HEK293T (cell line): ENCODE measurements at places on chromosomes 1 and 21.

GRCh38 chr1:158933621-158934020, 2.3 kb downstream of the PYHIN1 start:
- no peak for DNase-seq

- DNase-seq = no peak
Measured at GRCh38 chr1:15950302-15950701, 25.6 kb downstream of the ZBTB17 start.

DNA sequence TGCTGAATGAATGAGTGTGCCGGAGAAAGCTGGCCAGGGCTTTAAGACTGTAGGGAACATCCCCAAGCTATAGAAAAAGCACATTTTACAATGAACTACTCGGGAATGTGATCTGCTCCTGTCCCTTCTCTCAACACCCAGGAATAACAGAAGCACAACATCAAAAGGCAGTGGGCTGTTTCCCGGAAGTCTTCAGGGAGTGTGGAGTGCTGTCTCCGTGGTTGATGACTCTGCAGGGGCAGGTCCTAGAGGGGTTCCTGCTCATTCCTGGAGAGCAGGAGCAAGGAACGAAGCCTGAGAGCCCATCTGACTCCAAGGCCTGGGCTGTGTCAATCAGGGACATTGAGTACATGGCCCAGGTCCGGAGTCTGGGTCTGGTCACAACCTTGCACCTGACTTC, 4.9 kb upstream of the IL22RA1 start:
- DNase-seq = no peak

- no peak for DNase-seq
Measured at GRCh38 chr21:15692711-15693110, 37.1 kb upstream of the USP25 start.

DNA sequence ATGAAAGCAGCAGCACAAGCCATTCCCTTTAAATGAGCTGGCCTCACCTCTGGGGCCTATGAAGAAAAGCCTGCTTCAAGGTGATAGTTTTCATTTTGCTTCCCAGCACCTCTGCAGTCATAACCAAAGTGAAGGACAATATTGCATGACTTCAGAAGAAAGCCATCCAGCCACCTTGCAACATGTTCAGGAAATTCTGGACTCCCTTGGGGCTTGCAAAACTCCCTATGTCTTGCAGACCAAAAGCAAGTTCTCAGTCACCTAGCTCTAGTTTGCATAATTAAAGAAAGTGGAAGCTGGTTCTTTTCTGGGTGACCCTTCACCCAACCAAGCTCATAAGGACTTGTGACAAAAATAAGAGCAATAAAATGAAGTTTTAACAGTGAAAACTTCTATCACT, 87.6 kb downstream of the GFI1 start:
- no peak for DNase-seq

GRCh38 chr1:21491488-21492355, 17.5 kb upstream of the ALPL start:
- no peak for DNase-seq

GRCh38 chr1:152397474-152397873, 16.6 kb downstream of the CRNN start:
- DNase-seq = no peak

- no peak for DNase-seq
Measured at GRCh38 chr1:58809325-58810010, 25.6 kb upstream of the JUN start.

- peak; percentile 68 for DNase-seq
Measured at GRCh38 chr21:32306021-32306780, 7.5 kb downstream of the MRAP start.

- peak; percentile 56 for DNase-seq
Measured at GRCh38 chr1:44609412-44609767, 64.9 kb downstream of the TMEM53 start.

GRCh38 chr1:200528858-200529606, 91.5 kb downstream of the KIF14 start:
- DNase-seq = no peak
